Activated CD4-positive, alpha-beta T cell treated with anti-CD3 and anti-CD28 coated beads, Interleukin-2, amount 50 U/mL, for 16 hours (primary cell): ENCODE measurements at places on chromosomes 16 and 17.

- DNase-seq: peak; percentile 92
These were observed 105.4 kb downstream of the TRIM37 start for GRCh38 chr17:59001158-59001814.

DNA sequence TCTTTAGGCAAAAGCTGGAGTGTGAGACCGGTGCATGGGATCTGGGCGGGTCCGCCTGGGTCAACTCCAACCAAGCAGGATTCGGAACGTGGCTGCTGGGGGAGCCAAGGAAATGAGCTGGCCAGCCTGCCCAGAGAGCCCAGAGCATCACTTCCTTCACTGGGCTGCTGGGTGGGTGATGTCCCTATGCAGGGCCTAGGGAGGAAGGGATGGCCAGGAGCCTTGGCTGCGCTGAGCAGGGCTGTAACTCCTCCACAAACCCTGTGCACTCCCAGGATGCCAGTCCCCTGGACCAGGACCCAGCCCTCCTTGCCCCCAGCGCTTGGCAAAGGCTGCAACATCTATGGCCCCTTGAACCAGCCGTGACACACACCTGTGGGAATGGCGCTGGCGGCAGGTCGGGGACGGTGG, 138.4 kb downstream of the RAB11FIP4 start:
- no peak for DNase-seq

DNA sequence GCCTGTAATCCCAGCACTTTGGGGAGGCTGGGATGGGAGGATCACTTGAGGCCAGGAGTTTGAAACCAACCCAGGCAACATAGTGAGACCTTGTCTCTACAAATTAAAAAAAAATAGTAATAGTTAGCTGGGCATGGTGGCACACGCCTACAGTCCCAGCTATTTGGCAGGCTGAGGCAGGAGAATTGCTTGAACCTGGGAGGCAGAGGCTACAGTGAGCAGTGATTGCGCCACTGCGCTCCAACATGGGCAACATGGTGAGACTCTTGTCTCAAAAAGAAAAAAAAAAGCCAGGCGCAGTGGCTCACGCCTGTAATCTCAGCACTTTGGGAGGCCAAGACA, 56.9 kb upstream of the MRTFB start:
- no peak for DNase-seq

GRCh38 chr16:63082101-63082500, 1045.9 kb upstream of the CDH8 start:
- no peak for DNase-seq

DNA sequence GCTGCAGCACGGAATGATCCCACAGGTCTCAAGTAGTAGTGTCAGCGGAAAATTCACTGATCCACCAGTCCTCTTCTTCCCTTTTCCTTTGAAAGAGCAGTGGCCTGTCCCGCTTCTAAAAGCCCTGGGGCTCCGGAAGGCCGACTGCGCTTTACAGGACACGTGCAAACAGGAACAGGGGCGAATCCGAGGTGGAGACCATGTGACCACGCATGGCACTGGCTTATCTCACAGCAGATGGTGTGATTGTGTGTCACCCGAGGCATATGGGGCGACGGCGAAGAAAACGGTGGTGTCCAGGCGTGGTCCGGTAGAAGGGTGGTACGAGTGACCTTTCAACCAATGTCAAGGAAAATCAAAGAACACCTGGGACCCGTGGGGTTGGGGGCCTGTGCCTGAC, 12.0 kb upstream of the KCNJ18 start:
- no peak for DNase-seq

- DNase-seq: no peak
These were observed 19.4 kb upstream of the NKD1 start for GRCh38 chr16:50528820-50529219.

DNA sequence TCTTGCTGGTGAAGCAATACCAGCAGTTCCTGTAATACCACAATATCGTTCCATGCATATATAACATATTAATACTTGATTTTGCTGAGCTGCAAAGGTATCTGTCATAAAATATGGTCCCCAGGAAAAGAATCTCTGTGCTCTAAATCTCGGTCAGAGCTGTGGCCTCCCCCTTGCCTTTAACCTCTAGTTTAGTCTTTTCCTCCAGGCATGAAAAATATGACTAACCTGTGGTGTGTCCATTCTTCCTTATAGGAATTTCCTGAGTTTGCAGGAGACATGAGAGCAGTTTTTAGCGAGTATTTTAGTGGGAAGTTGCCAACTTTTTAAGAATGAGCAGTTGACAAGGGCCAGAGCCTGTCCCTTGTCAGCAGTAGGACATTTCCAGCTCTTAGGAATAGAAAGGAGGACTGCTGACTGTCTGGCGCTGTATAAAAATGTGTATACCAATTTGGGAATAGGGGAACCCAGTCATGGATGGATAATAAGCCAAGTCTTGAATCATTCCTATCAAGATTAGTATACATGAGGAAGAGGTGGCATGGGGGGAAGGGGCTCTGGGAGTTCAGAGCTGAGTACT, 8.7 kb downstream of the ATXN1L start:
- DNase-seq: no peak

GRCh38 chr17:43556292-43556691, 10.2 kb upstream of the ETV4 start:
- DNase-seq: peak; percentile 21

DNA sequence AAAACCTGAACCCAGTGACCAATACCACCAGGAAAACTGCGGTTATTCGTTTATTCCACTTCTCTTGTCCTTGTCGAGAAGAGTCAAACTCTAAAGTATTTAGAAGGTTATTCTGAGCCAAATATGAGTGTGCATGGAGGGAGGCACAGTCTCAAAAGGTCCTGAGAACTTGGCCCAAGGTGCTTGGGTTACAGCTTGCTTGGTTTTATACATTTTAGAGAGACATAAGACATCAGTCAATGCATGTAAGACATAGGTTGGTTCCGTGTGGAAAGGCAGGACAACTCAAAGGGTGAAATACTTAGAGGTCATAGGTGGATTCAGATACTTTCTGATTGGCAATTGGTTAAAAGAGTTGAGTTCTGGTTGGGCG, 681 bp upstream of the TRAP1 start:
- DNase-seq: no peak

GRCh38 chr17:31537565-31538011, 146.1 kb downstream of the RAB11FIP4 start:
- no peak for DNase-seq

DNA sequence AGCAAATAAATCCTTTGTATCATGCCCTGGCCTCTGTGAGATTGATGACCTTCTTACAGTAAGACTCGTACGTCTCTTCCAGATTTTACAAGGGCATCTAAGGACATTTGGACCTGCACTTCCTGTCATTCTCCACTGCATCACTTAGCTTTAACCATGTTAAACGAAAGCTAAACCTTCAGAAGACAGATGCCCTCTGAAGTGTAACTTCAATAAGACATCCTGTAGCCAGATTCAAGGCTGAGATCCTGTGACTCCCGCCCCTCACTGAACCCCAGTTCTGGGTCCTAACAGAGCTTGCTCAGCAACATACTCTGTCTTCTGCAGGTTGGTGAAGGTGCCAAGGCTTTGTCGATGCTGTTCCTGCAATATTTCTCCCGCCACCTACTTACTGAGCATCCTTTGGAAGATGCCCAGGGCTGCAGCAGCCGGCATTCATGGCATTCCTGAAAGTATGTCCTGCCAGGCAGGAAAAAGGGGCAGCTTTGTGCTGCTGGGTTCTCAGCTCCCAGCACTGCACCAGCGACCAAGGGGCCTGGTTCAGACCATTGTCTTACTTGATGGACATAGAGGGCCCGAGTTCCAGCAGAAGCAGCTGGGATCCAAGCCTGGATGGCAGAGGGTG, 131.1 kb downstream of the AXIN2 start:
- DNase-seq: no peak
